ENCODE measurements at places on chromosomes 12 and 14.
A peak's percentile ranks its signal among the peaks of the same experiment; 100 is the strongest.

- no peak for DNase-seq
These were observed 412.6 kb downstream of the MDGA2 start for GRCh38 chr14:47262801-47263200.

- peak; percentile 26 for DNase-seq
These were observed 48.5 kb downstream of the SAV1 start for GRCh38 chr14:50619569-50620141.

DNA sequence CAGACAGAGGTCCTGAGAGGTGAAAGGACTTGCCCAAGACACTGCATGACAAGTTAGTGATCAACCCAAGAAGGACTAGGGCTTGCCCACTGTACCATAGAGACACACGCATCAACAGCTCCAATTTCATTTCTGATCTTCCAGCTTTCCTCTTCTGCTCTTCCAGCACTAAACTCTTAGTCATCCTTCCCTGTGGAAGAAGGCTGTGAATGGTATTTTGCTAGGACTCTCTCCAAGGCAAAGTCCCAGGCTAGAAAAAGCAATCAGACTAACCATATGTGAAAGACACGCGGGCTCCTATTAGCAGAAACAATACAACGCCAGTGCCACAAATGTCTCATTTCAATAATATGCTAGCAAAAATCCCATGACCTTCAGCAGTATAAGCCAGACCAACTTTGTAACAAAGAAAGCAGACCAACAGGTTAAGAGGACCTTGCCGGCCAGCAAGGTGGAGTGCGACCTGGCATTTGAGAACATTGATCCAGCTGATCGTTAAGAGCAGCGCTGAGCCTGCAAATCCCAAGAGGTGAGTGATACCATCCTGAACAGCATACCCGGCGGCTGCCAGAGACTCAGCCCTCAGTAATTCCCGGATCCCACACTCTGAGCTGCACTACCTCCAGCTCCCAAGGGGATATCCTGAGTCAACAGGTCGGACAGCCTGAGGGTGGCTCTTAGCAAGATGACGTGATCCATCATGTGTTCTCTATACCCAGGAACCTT, 132.5 kb downstream of the FOXN3 start:
- DNase-seq = no peak

DNA sequence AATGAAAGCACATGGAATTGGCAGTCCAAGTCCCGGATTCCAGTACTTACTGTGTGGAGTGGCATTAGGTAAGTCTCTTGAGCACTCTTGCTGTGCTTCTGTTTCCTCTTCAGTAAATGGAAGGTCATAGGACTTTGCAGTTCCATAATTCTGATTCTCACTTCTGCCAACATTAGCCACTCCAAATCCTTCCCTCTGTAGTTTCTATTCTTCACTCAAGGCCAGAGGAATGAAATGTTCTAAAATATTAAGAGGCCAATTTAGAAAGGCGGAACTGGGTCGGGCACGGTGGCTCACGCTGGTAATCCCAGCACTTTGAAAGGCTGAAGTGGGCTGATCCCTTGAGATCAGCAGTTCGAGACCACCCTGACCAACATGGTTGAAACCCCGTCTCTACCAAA, 19.8 kb upstream of the SLC5A8 start:
- no peak for DNase-seq

- DNase-seq = no peak
These were observed 57.9 kb downstream of the ZFYVE21 start for GRCh38 chr14:103773521-103773920.

DNA sequence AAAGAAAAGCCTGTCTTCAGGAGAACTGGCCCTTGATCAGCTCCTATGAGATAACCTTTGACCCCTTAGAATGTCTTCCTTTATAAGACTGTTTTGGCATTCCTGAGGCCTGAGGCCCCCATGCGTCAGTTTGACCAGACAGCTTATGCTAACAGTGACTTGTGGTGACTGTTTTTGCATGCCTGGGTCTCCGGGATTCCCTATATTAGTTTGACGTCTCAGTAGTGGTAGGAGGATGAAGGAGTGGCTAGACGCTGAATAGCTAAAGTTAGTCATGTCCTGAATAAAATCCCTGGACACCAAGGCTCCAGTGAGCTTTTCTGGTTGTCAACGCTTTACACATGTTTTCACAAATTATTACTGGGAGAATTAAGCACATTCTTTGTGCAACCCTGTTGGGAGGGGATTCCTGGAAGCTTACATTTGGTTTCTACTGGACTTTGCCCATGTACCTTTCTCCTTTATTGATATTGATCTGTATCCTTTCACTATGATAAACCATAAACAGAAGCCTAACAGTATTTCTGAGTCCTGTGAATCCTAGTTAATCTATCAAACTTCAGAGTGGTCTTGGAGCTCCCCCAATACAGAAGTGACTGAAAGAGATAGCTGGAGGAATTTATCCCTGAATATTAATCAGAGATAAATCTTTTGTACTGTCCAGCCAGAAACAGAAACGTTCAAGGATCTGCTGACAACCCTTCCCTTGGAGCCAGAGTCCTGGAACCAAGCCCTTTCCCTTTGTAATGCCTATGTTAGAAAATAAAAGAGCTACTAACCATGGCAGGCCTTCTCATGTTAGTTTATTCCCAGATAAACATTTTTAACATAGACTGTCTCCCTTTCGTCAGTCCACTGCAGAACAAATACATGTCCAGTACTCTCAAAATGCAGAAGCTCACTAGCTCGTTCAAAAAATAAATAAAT, 479.2 kb downstream of the RPS29 start:
- no peak for DNase-seq

DNA sequence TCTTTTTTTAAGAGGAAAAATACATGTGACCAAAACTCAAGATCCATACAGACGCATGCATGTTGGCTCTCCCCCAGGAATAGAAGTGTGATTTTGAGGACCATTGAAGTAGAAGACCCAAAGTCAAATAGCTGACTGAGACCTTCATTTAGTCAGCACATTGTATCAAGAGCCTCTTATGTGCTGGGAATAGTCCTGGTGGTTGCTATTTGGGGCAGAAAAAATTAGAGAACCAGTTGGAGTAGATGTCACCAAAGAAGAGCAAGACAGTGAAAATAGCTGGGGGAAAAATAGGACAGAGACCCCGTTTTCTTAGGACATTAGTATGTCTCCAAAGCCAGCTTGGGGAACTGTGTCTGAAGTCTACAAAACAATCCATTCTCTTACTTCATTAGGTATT, 93.6 kb downstream of the PELI2 start:
- DNase-seq = no peak

- no peak for DNase-seq
These were observed 1523.2 kb upstream of the FLRT2 start for GRCh38 chr14:84006643-84007155.
